NCI-H2029 treated with DMSO at 0.1 percent for 48 hours (cell line): ENCODE measurements at places on chromosomes 2 and 18.

- no peak for DNase-seq
These were observed 24.9 kb upstream of the YWHAQ start for GRCh38 chr2:9655441-9656269.

DNA sequence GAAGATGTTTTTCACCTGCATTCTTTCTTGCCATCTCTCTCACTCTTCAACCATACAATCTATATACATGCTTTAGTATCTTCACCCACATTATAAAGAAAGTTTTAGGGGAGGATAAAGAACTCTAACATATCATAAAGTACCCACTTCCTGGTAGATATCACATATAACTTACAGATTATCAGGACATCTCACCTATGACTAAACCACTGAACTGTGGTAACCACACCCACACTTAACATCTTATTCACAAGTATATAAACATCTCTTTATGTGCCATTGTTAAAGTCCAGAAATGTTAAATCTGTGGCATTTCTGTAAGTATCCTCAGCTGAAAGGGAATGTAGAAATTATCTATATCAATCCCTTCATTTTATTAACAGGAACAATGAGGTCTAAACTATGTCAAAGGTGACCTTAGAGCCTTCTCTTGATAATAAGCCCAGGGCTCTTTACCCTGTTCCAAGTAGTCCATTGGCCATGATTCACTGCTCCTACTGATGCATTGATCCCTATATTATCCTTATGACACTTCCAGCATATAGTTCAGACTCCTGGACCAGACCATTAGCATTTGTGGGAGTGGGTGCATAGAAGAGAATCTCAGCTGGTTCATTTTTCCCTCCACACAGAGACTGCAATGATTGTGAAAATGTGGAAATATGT, 182.4 kb downstream of the SUCLG1 start:
- DNase-seq, result no peak

DNA sequence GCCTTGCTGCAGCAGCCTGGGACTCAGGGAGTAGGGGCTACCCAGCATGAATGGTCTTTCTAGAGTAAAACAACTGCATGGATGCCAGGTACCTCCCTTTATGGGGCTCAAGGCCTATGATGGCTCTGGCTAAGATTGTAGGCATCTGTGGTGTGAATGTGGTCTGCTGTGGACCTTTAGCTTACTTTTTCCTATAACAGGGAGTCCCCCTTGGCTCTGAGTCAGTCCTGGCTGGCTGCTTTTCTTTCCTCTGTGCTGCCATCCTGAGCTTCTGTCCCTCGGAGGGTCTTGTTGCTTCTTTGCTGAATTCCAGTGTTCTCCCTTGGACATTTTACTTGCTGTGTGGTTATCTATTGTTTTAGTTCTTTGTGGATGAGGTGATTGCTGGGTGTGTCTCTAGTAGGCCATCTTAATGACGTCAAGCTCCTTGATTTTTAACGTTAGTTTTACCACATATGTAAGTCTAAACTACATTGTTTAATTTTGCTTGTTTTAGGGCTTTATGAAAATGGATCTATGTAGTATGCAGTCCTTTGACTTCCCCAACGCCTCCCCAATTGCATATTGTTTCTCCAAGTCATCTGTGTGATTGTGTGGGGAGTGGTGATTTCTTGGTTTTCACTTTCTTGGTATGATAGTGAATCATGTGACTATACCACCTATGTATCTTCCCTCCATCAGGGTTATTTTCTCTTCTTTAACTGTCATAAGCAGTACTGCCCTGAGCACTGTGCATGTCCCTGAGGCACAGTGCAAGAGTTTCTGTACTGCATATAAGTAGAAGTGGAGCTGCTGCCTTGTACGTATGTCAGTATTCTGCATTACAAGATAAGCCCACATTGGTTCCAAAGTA, 92.4 kb downstream of the NCK2 start:
- no peak for DNase-seq

- DNase-seq, result no peak
These were observed 438.6 kb downstream of the TXNL1 start for GRCh38 chr18:56199580-56200330.

- no peak for DNase-seq
These were observed 1.1 kb downstream of the PREB start for GRCh38 chr2:27133195-27133875.

DNA sequence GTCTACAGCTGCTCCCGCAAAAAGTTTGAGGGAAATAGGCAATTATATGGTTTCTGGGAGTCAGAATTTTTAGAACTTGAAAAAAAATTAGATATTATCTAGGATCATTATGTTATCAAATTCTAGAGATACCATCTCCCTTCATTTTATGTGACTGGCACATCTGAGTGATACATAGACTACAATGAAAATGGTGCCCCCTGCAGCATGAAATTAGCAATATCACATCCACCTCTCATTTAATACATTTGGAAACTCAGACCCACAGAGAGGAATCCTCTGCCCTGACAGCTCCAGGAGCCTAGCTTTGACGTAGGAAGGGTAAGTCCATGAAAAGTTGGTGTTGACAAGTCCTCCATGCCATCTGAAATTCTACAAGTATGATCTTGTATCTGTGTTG, 381.6 kb downstream of the SUCLG1 start:
- peak; percentile 28 for DNase-seq

DNA sequence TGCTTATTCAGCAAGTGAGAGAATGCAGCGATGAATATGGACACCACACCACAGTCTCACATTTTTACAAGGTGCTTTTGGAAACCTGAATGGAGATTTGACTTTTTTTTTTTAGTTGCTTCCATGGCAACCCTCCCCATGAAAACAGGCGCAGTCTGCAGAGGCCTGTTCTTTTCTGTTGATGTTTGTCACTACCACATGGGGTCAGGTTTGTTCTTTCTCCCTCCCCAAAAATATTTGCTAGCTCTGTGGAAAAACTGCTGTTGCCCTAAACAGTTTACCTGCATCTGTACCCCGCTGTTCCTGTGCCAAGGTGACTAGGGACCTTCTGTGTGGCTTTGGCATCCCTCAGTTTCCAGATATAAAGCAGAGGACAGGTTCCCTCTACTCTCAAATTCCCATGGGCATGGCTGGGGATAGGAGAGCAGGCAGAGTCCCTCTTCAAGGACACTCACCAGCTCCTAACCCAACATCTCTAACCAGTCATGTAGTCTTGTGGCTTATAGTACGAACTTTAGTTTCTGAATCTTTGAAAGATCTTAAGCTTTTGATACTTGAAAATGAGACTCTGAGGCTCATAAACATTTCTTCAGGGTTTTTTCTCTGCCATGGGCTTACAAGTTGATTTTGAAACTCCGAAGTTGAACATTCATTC, 14.7 kb upstream of the MAPRE2 start:
- no peak for DNase-seq

- DNase-seq, result no peak
These were observed 348.4 kb upstream of the RAB12 start for GRCh38 chr18:8260827-8261226.
